ENCODE measurements at places on chromosomes 12 and 14. TPM values are rescaled to one million over a fixed set of nuclear protein-coding genes. Genes with fewer than 3 reads are reported as not detected.

Gene TEX52
- total RNA-seq, result not detected

Gene RHEBL1
- total RNA-seq, result 3.5 TPM

Gene DNAI7
- total RNA-seq, result 0.37 TPM

Gene LMNTD1
- total RNA-seq, result not detected

Gene KLRK1
- not detected for total RNA-seq

Gene KRT72
- total RNA-seq, result not detected

Gene TTC6
- total RNA-seq, result not detected

Gene LBHD2
- not detected for total RNA-seq

Gene LHX5
- not detected for total RNA-seq

Gene TRHDE
- not detected for total RNA-seq

Gene RAB15
- total RNA-seq, result 26.2 TPM

Gene NINJ2
- 5.0 TPM for total RNA-seq

Gene C12orf50
- total RNA-seq, result not detected

Gene KERA
- total RNA-seq, result not detected

Gene SUPT16H
- 87.7 TPM for total RNA-seq

Gene LRRC74A
- not detected for total RNA-seq

Gene LALBA
- total RNA-seq, result not detected

Gene DDX24
- 145 TPM for total RNA-seq

Gene OASL
- total RNA-seq, result not detected

Gene POTEM
- not detected for total RNA-seq

Gene YY1
- total RNA-seq, result 60.4 TPM

Gene CEBPE
- not detected for total RNA-seq

Gene KRT83
- total RNA-seq, result 0.07 TPM

Gene LRCOL1
- total RNA-seq, result not detected

Gene KRT82
- not detected for total RNA-seq

Gene TPH2
- not detected for total RNA-seq

Gene ACOT6
- total RNA-seq, result not detected

Gene TMEM120B
- 27.9 TPM for total RNA-seq

Gene ZNF385A
- 6.0 TPM for total RNA-seq

Gene GLIPR1L2
- not detected for total RNA-seq

Gene TWF1
- 173 TPM for total RNA-seq

Gene KRT7
- not detected for total RNA-seq

Gene KCNK13
- not detected for total RNA-seq

Gene MYF5
- total RNA-seq, result not detected

Gene KRT74
- not detected for total RNA-seq

Gene OR6C75
- not detected for total RNA-seq

Gene AMHR2
- not detected for total RNA-seq

Gene CPNE6
- total RNA-seq, result not detected

Gene ITPR2
- 3.0 TPM for total RNA-seq

Gene KRT86
- total RNA-seq, result not detected

Gene DIO3
- not detected for total RNA-seq

Gene SPTB
- total RNA-seq, result not detected

Gene ADGRD1
- total RNA-seq, result 0.51 TPM

Gene OR5AU1
- total RNA-seq, result 0.71 TPM

Gene ZBTB1
- 38.0 TPM for total RNA-seq

Gene PLBD1
- total RNA-seq, result not detected

Measured in G401 (cell line).